Thyroid gland (tissue), 4 donors: ENCODE measurements at places on chromosomes 3 and 15. TPM values are rescaled to one million over a fixed set of nuclear protein-coding genes. Genes with fewer than 3 reads are reported as not detected.

TRAT1 gene
- total RNA-seq, result 1.3 TPM

ANKRD34C gene
- total RNA-seq, result not detected

GRCh38 chr3:109806929-109807328 lies 469.6 kb upstream of the DPPA4 start:
- H3K4me3 ChIP-seq, result no peak overlapping the region
- H3K36me3 ChIP-seq, result no peaks in the 10 kb centered on the region
- H3K27me3 ChIP-seq, result no peaks in the 10 kb centered on the region
- DNase-seq, result no peak
- H3K4me1 ChIP-seq, result no peaks in the 10 kb centered on the region
- no peak overlapping the region for H3K27ac ChIP-seq

GRCh38 chr3:57559526-57559925 lies 3.5 kb downstream of the PDE12 start:
- no peak overlapping the region for H3K27ac ChIP-seq
- no peak for DNase-seq
- H3K4me3 ChIP-seq, result no peak overlapping the region
- no peaks in the 10 kb centered on the region for H3K27me3 ChIP-seq
- peaks cover 25% of the 10 kb centered on the region for H3K4me1 ChIP-seq

DNA sequence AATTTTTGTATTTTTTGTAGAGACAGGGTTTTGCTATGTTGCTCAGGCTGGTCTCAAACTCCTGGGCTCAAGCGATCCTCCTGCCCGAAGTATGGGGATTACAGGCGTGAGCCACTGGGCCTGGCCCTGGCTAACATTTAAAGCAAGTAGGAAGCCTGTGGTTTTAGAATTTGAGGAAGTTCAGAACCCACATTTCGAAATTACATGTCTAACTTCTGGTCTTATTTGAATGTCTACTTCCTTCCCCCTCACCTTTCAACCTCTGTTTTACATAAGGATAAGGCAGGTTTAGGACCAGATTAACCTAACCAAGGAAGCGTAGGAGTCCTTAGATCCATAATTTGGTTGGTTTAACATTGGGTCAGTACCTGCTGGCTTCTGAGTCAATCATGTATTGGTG lies 120.5 kb upstream of the PROK2 start:
- H3K27ac ChIP-seq, result no peak overlapping the region
- no peaks in the 10 kb centered on the region for H3K27me3 ChIP-seq
- no peaks in the 10 kb centered on the region for H3K4me1 ChIP-seq
- no peak overlapping the region for H3K4me3 ChIP-seq
- H3K36me3 ChIP-seq, result no peaks in the 10 kb centered on the region

TTLL3 gene
- 55.8 TPM for total RNA-seq

- H3K4me3 ChIP-seq, result no peak overlapping the region
- no peaks in the 10 kb centered on the region for H3K27me3 ChIP-seq
- no peaks in the 10 kb centered on the region for H3K4me1 ChIP-seq
Measured at GRCh38 chr3:43019826-43020225, 40.7 kb downstream of the GASK1A start.

DNA sequence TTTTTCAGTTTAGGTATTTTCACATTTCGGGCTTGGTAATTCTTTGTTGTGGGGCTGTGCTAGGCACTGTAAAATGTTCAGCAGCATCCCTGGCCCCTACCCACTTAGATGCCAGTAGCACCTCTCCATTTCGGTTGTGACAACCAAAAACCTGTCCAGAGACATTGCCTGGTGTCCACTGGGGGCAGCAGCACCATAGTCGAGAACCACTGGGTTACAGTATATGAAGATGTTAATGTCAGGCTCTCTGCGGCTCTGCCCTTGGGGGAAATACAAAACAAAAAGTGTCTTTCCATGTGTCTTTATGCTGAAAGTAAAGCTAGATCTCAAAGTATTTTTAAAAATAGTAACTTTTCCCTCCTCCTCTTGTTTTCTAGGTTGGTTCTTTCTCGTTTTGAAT lies 177.2 kb downstream of the ITPR1 start:
- H3K36me3 ChIP-seq, result peaks cover 47% of the 10 kb centered on the region
- no peak overlapping the region for H3K4me3 ChIP-seq
- H3K27me3 ChIP-seq, result no peaks in the 10 kb centered on the region

DNA sequence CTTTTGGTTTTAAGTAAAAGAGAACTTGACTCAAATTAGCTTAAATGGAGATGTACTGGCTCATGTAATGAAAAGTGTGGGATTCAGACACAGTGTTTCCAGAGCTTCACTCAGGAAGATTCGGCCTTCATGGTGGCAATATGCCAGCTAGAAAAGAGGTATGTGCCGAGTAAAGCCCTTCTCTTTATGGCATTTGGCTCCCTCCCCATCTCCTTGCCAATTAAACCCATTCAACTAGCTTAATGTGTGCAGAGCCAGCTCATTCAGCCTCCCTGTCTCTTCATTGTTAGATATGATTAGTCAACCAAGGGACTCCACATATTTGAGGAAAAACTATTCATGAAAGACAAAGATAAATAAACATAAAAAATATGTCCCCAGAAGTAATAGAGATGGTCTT lies 15.0 kb upstream of the TRANK1 start:
- no peaks in the 10 kb centered on the region for H3K27me3 ChIP-seq
- peak overlapping the region; percentile 57 for H3K27ac ChIP-seq
- no peak overlapping the region for H3K4me3 ChIP-seq
- peak; percentile 59 for DNase-seq
- no peaks in the 10 kb centered on the region for H3K36me3 ChIP-seq

CD200R1L gene
- total RNA-seq, result not detected

IMPG2 gene
- total RNA-seq, result 0.27 TPM

NPAP1 gene
- 0.81 TPM for total RNA-seq

GRCh38 chr3:100207886-100208285 lies 52.9 kb upstream of the TBC1D23 start:
- H3K4me3 ChIP-seq, result no peak overlapping the region
- no peaks in the 10 kb centered on the region for H3K36me3 ChIP-seq
- no peak overlapping the region for H3K27ac ChIP-seq
- peaks cover 16% of the 10 kb centered on the region for H3K4me1 ChIP-seq
- DNase-seq, result no peak
- H3K27me3 ChIP-seq, result no peaks in the 10 kb centered on the region

DNA sequence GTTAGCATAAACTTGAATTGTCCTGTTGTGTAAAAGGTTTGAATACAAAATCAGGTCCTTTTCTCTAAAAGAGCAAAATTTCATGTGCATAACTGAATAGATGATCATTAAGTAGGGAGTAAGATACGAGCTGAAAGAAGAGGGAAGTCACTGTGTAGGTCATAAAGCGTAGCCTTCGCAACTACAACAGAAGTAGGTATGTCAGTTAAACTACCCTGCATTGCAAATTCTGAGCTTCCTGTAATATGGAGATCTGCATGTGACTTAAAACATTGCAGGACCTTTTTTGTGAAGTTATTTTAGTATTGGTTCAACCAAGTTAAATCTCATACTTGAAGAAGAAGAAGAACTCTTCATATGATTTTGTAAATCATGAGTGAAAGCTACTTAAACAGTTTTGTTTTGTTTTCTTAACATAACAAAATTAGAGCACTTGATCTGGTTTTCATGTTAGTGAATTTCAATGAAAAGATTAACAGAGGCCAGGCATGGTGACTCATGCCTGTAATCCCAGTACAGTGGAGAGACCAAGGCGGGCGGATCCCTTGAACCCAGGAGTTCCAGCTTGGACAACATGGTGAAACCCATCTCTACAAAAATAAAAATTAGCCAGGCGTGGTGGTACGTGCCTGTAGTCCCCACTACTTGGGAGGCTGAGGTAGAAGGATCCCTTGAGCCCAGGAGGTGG lies 26.4 kb downstream of the ARMC8 start:
- H3K27me3 ChIP-seq, result no peaks in the 10 kb centered on the region
- peaks cover 12% of the 10 kb centered on the region for H3K4me1 ChIP-seq
- no peak for DNase-seq
- H3K27ac ChIP-seq, result no peak overlapping the region
- H3K36me3 ChIP-seq, result no peaks in the 10 kb centered on the region
- no peak overlapping the region for H3K4me3 ChIP-seq

MEGF11 gene
- total RNA-seq, result not detected

DNA sequence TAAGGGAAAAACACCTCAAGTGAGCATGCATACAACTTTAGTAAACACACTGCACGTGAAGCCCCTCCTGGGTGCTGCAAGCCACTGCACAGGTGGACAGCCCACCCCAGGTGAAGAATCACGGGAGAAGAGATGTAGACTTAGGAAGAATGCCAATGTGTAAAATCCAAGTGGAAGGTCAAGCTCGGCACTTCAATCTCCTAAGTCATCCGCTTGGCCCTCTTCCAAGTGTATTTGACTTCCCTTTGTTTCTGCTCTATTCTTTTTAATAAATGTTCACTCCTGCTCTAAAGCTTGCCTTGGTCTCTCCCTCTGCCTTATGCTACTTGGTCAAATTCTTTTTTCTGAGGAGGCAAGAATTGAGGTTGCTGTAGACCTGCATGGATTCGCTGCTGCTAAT lies 316.6 kb downstream of the EDEM1 start:
- no peaks in the 10 kb centered on the region for H3K36me3 ChIP-seq
- no peak overlapping the region for H3K27ac ChIP-seq
- H3K27me3 ChIP-seq, result no peaks in the 10 kb centered on the region
- no peaks in the 10 kb centered on the region for H3K4me1 ChIP-seq

ROPN1B gene
- 0.98 TPM for total RNA-seq

GRCh38 chr15:92466834-92467233 lies 73.2 kb downstream of the ST8SIA2 start:
- H3K4me1 ChIP-seq, result no peaks in the 10 kb centered on the region
- no peak overlapping the region for H3K27ac ChIP-seq
- no peaks in the 10 kb centered on the region for H3K36me3 ChIP-seq
- no peak for DNase-seq

DNA sequence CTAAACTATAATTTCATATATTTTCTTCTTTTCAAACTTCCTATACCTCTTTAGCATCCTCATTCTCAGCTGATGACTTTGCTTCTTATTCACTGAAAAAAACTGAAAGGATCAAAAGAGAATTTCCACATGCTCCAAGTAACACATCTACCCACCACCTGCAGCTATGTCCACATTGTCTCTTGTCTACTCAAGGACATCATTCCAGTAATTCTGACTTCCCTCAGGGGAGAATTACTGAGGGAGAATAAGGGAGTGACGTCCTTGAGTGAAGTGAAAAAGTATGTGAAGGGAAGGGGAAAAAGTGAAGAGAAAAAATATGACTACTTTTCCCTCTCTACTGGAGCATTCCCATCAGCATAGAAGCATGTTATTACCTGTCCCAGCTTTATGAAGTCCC lies 32.6 kb downstream of the ETFA start:
- no peak overlapping the region for H3K27ac ChIP-seq
- peaks cover 24% of the 10 kb centered on the region for H3K36me3 ChIP-seq
- H3K4me3 ChIP-seq, result no peak overlapping the region
- no peak for DNase-seq

ALPK3 gene
- 10.4 TPM for total RNA-seq

DNA sequence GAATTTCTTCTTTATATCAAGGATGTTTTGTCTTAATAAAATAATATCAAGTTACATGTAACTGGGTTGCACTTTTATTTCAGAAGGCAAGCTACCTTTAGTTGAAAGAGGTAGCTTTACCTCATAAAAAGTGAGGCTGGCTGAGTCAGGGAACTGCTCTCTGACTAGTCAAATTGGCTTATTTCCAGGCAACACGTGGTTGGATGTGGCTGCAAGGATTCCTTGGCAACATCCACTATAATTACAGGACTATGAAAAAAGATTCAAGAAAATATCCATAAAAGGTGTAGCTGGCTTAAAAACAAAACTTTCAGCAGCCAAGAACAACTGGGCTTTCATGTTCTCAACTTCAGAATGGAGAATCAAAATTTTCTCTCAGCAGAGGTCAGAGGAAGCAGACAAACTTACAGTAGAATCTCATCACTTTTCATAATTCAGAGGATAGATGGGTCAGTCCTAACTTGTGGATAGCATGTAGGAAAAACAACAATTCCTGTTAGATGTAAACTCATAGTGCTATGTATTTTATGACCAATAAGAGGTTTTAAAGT lies 779.1 kb downstream of the MECOM start:
- no peak overlapping the region for H3K4me3 ChIP-seq
- no peak overlapping the region for H3K27ac ChIP-seq
- H3K4me1 ChIP-seq, result peaks cover 20% of the 10 kb centered on the region
- no peaks in the 10 kb centered on the region for H3K27me3 ChIP-seq
